ENCODE measurements at places on chromosomes 7 and 10. TPM values are rescaled to one million over a fixed set of nuclear protein-coding genes. Genes with fewer than 3 reads are reported as not detected.

Gene STK17A
- 21.1 TPM for total RNA-seq

Gene C10orf67
- total RNA-seq, result 0.08 TPM

Gene PLEKHS1
- 0.06 TPM for total RNA-seq

Gene TMEM236
- 0.03 TPM for total RNA-seq

Gene CYP3A7
- total RNA-seq, result 0.05 TPM

Gene DNAH11
- total RNA-seq, result 0.33 TPM

Gene CCNJ
- total RNA-seq, result 6.1 TPM

Gene ZNF107
- 2.5 TPM for total RNA-seq

Gene PDZD7
- 1.1 TPM for total RNA-seq

Gene C10orf53
- not detected for total RNA-seq
